ENCODE measurements at places on chromosomes 2 and 18. TPM values are rescaled to one million over a fixed set of nuclear protein-coding genes. Genes with fewer than 3 reads are reported as not detected.

UGT1A5 gene
- total RNA-seq, result not detected

MAPK4 gene
- not detected for total RNA-seq

BOLL gene
- total RNA-seq, result not detected

LIMS4 gene
- total RNA-seq, result 0.77 TPM

MZT2B gene
- total RNA-seq, result 399 TPM

CCDC102B gene
- total RNA-seq, result 2.1 TPM

DNA sequence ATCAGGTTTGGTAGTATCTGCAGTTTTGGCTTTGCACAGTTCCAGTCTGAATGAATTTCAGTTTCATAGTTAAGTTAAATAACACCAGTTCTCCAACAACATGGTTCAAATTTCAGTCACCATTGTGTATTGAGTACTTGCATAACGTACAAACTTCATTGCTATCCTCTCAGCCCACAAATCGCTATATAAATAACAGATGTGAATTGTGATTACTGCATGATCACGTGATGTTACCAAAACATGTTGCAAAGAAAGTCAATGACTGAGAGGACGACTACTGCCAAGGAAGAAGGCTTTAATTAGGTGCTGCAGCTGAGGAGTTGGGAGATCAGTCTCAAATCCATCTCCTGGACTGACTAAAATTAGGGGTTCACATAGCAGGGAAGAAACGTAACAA lies 48.2 kb downstream of the COL4A4 start:
- no peak for DNase-seq

DNA sequence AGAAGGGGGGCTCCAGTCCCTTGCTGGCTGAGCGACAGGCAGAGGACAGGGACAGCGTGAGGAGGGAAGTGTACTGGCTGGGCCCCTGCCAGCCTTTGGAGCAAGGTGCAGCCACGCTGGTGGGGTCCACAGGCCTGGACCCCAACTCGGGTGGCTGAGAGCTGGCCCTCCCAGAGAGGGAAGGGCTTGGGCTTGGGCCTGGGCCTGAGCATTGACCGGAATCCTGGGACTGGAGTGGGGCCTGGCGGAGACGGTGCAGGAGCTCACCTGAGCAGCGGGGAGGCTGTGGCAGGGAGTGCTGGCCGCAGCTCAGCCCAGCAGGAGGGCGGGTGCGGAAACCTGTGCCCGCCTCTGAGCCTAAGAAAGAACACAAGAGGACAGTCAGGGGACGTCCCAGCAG lies 27.9 kb downstream of the KCNIP3 start:
- DNase-seq, result no peak

- DNase-seq, result no peak
These were observed 264.8 kb downstream of the ARHGAP15 start for GRCh38 chr2:143394062-143394461.

DNA sequence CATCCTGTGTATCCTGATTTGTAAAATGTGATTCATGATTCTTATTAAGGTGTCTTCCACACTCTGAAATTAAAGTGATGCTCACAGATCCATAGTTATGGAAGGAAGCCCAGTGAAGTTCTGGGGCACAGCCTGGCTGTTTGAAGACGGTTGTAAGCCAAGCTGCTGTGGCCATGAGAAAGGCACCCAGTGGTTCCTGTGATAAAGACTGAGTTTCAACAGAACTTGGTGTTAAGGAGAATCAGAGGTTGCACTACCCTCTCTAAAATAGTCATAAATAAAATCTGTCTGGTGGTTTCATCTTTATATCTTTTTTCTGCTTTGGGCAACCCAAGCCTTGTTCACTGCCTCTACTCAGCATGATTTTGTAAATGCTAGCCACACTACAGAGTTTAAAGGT lies 32.2 kb upstream of the SPOPL start:
- no peak for DNase-seq

DNA sequence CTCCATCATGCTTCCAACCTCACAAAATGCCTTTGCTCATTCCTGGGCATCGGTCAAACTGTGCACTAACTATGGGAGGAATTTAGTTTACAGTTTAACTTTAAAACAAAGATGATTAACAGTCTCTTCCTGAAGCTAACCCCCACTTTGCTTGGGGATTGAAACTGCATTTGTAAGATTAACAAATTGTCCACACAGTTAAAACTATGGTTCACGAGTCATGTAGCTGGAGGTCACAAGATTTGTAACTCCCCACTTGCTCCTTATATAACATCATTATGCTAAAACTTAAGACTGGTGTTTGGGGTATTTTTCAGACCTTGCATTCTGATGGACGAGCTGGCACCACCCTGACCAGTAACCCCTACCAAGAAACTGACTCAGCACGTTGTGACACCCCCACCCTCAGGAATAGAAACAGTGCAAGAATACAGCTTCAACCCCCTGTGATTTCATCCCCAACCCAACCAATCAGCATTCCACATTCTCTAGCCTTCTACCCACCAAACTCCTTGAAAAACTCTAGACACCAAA lies 252.3 kb downstream of the MBD5 start:
- no peak for DNase-seq
